ENCODE measurements at places on chromosomes 16 and 17. TPM values are rescaled to one million over a fixed set of nuclear protein-coding genes. Genes with fewer than 3 reads are reported as not detected.

- no peak for DNase-seq
Observed at GRCh38 chr17:67420994-67421393, 43.9 kb downstream of the PITPNC1 start.

GRCh38 chr17:32946375-32947135, 18.6 kb downstream of the TMEM98 start:
- DNase-seq = no peak

GRCh38 chr17:30720013-30720471, 104.5 kb downstream of the CRLF3 start:
- DNase-seq = no peak

- no peak for DNase-seq
Observed at GRCh38 chr17:63974594-63975192, 2.0 kb upstream of the SCN4A start.

GRCh38 chr17:72852277-72852938, 240.1 kb downstream of the SLC39A11 start:
- no peak for DNase-seq

- no peak for DNase-seq
Observed at GRCh38 chr17:50620858-50621257, 13.8 kb upstream of the ABCC3 start.

DNA sequence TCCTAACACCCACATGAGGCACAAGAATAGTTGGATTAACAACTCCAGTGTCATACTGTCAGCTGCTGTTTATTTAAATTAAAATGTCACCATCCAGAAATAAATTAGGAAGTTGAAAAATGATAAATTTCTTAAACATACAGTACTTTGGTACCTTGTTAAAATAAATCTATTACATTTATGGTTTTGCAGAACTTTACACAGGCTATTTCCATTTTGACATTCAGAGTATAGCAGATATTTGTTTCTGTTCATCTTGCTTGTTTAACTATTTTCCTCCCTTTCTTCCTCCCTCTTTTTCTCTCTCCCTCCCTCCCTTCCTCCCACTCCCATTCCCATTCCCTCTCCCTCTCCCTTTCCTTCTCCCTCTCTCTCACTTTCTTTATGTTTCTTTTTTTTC, 310.1 kb downstream of the CDH8 start:
- no peak for DNase-seq

DNA sequence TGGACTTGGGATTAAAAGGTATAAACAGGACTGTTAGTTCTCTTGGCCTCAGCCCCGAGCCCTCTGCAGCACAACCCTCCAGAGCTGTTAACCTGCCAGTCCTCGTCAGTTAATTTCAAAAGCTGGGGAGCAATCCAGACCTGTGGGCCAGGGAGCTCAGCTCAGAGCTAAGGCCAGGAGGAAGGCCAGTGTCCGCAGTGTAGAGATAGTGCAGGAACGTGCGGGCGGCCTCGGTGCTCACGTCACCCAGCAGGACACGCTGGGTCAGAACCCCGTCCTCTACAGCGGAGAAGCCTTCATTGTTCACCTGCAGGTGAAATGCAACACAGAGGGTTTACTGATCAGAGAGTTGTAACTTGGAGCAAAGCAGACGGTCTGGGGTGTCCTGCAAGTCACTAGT, 15.4 kb upstream of the NLRC3 start:
- no peak for DNase-seq

- DNase-seq = no peak
Observed at GRCh38 chr17:59963738-59964481, 630 bp downstream of the RNFT1 start.

DNA sequence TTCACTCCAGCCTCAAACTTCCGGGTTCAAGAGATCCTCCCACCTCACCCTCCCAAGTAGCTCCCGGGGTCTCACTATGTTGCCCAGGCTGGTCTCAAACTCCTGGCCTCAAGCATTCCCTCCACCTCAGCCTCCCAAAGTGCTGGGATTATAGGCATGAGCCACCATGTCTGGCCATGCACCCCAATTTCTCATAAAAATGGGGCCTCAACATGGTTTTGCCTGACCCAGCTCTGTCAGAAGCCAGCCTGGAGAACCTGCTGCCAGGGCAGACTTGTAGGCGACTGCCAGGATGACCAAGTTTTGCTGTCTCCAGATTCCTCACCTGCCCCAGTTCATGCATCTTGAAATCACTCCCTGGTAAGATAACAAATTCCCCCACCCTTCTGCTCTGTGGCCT, 82.9 kb downstream of the AIPL1 start:
- DNase-seq = no peak

- DNase-seq = no peak
Observed at GRCh38 chr16:69894676-69895075, 56.5 kb upstream of the CLEC18A start.

DNA sequence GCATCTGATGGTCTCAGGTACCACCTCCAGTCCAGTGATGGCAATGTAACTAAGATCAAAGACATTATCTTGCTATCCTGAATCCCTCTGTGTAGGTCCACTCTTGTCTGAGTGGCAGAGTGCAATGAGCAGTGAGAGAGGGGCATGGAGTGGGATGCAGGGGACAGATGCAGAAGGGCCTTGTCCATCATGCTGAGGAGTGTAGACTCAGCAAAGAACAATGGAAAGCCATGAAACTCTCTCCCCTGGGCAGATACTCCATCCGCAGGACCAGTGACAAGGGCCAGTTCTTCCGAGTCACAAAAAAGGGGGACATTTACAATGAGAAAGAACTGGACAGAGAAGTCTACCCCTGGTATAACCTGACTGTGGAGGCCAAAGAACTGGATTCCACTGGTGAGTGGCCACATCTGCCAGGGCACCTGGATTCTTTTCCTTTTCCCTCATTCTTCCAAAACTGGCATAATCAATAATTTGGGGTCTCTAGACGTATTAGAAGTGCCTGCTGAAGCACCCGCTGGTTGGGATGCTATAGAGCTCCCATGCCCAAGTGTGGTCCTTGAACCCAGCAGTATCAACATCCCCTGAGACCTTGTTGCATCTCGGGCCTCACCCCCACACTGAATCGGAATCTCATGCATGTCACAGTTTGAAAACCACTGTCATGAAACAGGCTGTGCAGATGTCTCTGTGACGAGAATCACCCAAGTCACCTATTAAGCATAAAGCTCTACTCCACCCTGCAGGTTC, 29.5 kb downstream of the CDH5 start:
- DNase-seq = no peak

GRCh38 chr17:21573961-21574610, 118.2 kb upstream of the KCNJ18 start:
- no peak for DNase-seq

DNA sequence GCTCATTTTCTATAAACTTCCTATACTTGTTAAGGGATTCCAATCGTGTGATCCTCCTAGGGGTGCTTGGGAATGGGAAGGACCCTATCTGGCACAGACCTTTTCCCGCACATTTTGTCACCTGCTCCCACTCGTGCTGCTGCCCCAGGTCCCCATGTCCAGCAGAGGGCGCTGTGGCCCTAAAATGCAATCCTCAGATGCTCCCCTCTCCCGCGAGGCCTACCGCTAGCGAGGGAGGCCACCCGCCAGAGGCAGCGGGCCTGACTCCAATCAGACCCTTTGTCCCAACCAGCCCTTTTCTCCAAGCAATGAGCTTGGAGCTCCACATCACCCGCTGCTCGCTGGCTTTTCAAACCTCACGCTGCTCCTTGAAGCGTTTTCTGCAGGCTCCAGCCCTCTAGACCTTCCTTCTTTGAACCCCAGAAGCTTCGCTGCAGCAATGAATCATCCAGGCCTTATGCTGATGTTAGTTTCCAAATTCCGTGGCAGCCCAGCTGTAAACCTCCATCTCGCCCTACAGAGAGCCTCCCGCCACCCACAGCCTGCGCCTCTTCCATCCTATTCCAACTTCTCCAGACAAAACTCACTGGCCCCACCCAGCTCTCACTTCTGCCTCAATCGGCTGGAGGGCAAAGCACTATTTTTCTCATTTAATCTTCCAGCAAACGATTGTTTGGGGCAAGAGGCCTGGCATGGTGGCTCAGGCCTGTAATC, 23.6 kb upstream of the FZD2 start:
- no peak for DNase-seq

- DNase-seq = no peak
Observed at GRCh38 chr17:78526231-78527025, 50.8 kb downstream of the DNAH17 start.

- no peak for DNase-seq
Observed at GRCh38 chr17:42285346-42286050, 2.8 kb upstream of the STAT5A start.

DNA sequence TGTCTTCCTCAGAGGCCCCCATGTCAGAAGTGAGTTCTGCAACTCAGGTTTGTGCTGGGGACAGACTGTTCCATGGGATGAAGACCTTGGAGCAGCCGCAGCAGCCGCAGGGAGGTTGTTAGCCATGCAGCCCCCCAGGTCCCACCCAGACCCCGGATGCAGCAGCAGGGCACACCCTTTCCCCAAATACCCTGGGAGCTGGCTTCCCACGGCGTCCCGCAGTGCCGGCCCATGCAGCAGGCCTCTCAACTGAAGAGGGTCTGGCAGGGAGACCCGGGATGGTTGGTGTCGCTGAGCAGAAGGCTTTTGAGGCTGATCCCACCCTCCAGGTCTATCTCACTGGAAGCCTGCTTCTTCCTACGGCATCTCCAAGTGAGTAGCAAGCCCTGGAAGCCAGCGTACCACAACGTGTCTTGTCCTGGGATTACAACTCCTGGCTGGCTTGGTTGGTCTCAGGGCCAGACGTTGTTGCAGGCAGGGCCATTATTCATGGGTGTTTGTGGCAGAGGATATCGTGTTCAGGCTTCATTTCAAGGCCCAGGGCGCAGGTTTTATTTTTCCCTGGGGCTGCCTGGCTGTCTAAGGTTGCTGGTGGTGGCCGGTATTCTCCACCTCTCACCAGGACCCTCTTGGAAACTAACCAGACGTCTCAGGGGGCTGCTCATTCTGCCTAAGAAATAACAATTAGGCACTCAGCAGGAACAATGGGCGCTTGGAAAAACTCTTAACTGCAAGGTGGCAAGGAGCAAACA, 223.2 kb downstream of the C16orf95 start:
- no peak for DNase-seq

DNA sequence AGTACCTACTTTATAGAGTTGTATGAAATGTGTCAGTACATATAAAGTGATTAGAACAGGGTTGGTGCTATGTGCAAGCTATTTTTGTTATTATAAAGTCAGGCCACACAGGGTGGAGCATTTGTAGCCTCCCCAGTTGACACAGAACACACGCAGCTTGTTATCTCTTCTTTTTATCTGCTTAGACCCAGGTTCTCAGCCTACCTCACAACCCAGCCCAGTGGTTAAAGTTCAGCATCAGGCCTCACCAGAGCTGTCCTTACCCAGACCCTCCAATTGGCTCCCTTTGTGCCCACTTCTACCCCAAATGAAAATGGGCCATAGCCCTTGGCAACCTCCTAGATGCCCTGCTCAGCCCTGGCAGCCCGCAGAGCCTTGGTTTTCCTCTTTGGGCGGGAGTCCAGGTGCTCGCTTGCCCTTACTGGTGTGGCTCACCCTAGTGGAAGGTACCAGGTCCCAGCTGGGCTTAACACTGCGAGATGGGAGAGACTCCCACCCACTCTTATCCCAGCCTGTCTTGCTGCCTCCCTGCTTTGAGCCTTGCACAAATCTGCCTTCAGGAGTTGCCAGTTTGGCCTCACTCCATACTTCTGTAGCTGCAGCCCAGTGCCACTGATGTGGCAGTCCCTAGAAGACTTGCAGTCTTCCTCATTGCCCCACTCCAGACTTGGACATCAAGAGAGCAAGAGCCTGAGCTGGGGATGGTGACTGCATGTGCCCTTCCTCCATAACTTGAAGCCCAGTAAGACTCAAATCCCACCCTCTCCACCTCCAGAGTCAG, 1.1 kb upstream of the PIGS start:
- no peak for DNase-seq

DNA sequence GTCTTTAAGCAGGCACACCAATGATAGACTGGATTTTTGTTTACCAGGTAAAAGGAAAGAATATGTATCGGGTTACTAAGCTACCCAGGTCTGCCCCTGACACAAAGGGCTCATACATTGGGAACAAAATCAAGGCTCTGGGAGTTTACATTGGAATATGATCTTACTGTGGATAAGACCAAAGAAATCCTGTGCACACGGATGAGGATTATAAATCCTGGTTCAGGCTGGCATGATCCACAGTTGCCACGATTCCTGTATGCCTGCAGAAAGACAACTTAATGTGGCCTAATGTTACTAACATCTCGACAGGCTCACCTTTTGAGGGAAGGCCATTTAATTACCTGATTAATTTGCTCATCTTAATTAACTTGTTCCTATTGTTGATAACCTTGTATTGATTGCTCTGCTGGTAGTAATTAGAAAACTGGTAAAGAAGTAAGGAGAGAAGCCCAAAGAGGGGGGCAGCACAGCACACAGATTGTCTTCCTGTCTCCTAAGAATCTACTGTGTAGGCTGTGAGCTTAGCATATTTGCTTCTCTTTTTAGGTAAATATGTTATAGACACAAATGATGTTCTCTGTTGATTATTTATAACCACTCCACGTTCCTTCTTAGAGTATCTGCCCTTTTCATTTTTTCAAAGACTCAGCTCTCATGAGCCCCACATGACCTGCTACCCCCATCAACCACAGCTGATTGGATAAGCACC, 51.0 kb upstream of the TOX3 start:
- no peak for DNase-seq

- DNase-seq = no peak
Observed at GRCh38 chr17:7632492-7632894, 2.6 kb downstream of the SHBG start.

DNA sequence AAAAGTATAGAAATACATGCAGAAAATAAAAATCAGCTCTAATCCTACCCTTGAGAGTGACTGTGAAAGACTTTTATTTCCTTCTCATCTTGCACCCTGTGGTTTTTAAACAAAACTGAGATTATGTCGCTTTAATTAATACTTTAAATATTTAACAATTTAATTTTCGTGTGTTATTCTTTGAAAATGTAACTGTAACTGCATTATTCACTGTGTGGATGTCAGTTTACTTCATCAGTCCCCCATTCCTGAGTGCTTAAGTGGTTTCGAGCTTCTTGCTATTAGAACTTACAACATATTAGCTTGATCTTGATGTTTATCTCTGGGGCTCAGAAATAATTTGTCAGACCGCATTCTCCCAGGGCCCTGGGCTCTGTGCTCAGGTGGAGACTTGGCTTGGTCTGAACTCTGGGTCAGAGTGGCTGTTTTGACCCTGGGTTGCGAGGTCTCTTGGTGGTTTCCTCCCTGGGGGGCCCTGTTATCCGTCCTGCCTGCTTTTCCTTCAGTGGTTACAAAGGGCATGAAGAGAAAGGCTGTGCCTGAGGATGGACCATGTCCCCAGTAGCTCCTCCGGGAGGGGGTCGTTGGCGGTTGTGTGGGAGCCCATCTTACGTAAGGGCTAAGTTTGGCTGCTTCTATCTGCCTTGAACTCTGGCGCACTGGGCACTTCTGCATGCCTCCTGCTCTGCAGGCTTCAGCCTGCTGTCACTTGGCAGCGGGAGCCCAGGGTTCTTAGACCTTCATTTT, 25.7 kb downstream of the AKAP1 start:
- DNase-seq = no peak

GRCh38 chr16:78430281-78430680, 330.8 kb downstream of the WWOX start:
- no peak for DNase-seq

- no peak for DNase-seq
Observed at GRCh38 chr17:57270801-57271245, 14.5 kb downstream of the MSI2 start.

PGAP6 gene
- total RNA-seq = 81.1 TPM

SMIM5 gene
- total RNA-seq = 0.07 TPM

SULT1A3 gene
- total RNA-seq = 2.5 TPM

CACNG1 gene
- not detected for total RNA-seq

ZNF385C gene
- not detected for total RNA-seq

PCTP gene
- total RNA-seq = 22.6 TPM

SPNS2 gene
- 6.8 TPM for total RNA-seq

KRT33A gene
- total RNA-seq = not detected

HOXB4 gene
- 3.0 TPM for total RNA-seq

CDRT15L2 gene
- not detected for total RNA-seq
